ENCODE measurements at places on chromosomes 5 and 9. TPM values are rescaled to one million over a fixed set of nuclear protein-coding genes. Genes with fewer than 3 reads are reported as not detected.

DNA sequence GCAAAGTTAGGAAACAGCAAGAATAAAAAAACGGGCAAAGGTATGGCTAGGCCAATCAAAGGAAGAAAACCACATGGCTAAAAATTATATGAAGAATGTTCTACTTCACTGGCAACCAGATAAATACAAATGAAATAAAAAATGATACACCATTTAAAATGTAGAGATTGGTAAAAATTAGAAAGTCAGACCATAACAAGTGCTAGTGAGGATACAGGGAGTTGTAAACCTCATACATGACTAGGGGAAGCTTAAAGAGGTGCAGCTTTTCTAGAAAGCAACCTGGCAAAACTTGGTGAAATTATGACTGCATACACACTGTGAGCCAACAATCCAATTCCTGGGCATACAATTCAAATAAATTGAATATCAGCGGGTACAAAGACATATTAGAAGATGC lies 119.0 kb upstream of the LIFR start:
- DNase-seq, result no peak

- DNase-seq, result no peak
Measured at GRCh38 chr9:108083160-108083750, 593.7 kb upstream of the KLF4 start.

- DNase-seq, result no peak
Measured at GRCh38 chr9:121634329-121635261, 16.8 kb upstream of the DAB2IP start.

- DNase-seq, result peak; percentile 65
Measured at GRCh38 chr5:122515709-122516431, 203.8 kb downstream of the SNCAIP start.

DNA sequence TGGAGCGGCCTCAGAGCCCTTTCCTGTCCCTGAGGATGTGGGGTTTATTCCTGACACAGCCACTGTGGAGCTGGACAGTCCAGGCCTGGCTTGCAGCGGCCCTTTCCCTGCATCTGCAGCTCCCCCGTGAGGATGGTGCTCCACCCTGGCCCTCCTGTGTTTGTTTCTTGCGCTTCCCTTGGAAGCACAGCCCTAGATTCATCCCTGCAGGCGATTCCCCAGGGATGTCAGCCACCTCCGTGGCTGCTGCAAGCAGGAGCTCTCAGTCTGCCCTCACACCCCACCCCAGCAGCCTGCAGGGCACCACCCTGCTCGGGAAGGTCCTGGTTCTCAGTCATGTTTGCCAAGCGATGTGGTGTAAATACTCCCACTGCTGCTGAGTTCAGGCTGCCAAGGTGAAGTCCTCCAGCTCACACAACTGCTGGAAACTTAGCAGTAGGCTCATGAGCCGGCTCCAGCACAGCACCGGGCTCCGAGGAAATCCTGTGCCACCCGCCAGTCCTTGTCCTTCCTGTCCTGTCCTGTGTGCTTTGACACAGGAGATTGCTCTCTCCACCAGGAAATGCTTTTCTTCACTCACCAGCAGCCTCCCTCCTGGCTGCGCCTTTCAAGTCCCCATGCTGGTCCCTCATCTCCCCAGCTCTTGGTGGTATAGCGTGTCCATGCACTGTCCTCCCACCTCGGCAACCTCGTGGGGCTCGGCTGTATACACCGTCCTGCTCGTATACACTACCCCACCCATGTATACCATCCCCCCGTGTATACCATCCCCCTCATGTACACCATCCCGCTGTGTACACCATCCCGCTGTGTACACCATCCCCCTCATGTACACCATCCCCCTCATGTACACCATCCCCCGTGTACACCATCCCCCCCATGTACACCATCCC lies 16.2 kb downstream of the ROPN1L start:
- no peak for DNase-seq

GRCh38 chr5:141715346-141715905 lies 33.4 kb upstream of the ARAP3 start:
- DNase-seq, result no peak

GRCh38 chr5:126917918-126918614 lies 112.3 kb downstream of the MARCHF3 start:
- no peak for DNase-seq

DNA sequence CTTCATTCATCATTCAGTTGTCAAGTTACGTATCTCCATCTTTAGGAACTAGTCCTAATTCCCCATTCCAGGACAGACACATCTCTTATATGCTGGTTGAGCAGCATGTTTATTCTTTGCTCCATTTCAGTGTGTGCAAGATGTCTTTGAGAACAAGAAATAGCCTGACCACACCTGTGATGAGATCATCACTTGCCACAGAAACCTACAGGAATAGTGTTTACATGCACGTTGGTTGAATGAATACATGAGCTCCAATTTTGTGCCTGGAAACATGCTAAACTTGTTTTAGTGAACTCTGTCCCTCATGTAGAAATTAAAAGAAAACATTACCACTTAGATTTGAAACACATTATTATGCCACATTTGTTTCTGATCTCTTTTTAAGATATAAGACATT lies 489.1 kb downstream of the CDH18 start:
- no peak for DNase-seq

DNA sequence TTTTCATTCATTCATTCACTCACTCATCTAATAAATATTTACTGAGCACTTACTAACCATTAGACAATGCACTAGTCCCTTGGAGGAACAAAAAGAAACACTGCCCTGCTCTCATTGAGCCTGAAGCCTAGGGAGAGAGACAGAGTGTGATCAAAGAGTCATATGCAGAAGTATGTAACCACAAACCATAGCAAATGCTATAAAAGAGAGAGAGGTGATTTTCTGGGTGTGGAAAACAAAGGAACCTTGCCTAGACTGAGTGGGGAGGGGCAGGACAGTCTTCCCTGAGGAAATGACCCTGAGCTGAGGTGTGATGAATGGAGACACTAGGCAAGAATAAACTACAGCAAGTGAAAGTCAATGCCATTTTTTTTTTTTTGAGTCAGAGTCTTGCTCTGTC lies 10.8 kb upstream of the ADRA1B start:
- DNase-seq, result no peak

- no peak for DNase-seq
Measured at GRCh38 chr5:57211039-57211438, 37.2 kb downstream of the GPBP1 start.

- no peak for DNase-seq
Measured at GRCh38 chr5:157290981-157291711, 25.2 kb downstream of the CYFIP2 start.

DNA sequence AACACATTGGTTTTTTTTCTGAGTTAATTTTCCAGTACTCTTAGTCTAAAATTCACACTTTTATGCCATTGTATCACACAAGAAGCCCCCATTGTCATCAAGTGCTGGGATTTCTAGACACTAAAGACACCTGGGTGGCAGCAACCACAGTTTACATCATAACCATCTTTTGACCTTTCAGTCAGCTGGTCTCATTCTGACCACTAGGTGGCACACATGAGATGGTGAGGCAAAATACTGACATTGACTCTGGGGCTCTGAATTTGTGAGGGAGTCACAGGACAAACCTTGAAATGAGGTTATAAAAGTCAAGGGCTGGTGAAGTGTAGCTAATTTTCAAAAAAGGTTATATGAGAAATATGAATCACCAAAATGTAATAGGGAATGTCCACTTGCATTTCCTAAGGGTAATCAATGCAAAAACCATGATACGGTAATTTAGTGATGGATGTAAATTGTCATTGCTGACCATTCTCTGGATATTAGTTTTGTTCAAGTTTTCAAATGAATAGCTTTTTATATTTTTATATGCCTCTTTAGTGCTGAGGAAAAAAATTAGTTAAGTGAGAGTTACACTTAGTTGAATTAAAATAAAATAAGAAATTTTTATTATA lies 229.4 kb downstream of the DMAC1 start:
- DNase-seq, result no peak

DNA sequence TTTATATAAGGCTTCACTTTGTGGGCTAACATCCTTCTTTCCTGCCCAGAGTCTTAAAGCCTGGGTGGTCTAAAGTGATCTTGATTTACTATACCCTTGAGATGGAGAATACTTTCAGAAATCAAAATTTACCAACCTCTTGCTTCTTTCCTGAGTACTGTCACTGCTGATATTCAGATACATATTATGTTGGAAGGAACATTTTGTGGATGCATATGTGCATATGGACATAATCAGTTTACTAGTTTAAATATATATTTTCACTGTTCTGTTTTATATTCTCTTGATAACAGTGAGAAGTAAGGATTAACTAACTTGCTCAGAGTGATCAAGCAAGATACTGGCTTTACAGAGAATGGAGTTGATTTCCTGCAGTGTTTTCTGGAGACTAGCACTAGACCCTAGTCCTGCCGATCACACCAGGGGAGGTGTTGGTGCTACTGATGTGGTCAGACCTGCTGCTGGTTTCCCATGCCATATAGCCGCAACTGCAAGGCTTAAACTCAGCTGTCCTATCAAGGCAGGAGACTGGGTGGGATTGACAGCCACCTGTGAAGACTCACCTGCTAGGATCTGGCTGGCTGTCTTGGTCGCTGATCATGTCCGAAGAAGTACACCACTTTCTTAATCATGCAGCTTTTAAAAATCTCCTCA lies 57.6 kb downstream of the SLF1 start:
- no peak for DNase-seq

DNA sequence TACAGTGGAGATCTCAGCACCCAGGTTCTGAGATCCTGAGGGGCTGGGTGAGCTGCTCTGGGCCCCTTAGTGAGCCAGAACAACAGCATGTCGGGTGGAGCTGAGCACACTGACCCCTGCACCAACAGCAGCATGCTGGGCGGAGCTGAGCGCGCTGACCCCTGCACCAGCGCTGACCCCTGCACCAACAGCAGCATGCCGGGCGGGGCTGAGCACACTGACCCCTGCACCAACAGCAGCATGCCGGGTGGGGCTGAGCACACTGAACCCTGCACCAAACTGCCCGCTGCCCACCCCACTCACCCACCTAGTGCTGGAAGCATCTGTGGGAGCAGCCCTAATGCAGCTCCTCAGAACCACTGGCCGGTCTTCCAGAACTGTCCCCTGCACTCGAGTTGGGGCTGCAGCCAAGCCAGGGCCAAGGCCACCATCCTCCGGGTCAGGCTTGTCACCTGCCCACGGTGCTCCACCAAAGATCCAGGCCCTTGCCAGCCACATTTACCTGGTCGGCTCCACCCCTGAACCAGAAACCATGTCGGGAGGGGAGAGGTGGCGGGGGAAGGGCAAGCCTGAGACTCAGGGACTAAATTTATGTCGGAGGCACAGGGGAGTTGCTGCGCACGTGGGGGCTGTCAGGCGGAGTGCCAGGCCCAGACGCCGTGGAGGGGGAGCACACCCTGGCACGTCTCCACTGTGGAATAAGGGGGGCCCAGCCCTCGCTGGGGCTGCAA lies 80.3 kb downstream of the ADAMTS2 start:
- DNase-seq, result no peak

GRCh38 chr5:86864051-86864450 lies 246.3 kb downstream of the COX7C start:
- peak; percentile 39 for DNase-seq

DNA sequence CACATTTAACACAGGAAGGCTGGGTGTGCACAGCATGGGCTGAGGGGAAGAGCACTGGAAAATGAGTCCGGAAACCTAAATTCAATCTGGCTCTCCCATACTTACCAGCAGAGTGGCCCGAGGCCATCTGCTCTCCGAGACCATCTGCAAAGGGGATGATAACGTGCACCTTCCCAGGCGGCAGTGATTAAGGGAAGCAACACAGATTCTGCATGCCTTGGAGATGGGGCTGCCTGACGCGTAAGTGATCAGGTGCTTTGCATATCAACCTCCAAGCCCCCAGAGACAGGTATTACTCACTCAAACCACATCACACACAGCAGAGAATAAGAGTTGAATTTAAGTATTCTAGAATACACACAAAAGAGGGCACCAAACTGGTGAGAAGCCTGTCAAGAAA lies 9.1 kb downstream of the EPB41L4B start:
- DNase-seq, result no peak

GRCh38 chr9:115121181-115121580 lies 3.2 kb upstream of the TNC start:
- DNase-seq, result no peak

GRCh38 chr9:5783982-5784381 lies 48.9 kb downstream of the ERMP1 start:
- DNase-seq, result no peak

GRCh38 chr5:155765715-155766114 lies 561.2 kb upstream of the SGCD start:
- no peak for DNase-seq

DNA sequence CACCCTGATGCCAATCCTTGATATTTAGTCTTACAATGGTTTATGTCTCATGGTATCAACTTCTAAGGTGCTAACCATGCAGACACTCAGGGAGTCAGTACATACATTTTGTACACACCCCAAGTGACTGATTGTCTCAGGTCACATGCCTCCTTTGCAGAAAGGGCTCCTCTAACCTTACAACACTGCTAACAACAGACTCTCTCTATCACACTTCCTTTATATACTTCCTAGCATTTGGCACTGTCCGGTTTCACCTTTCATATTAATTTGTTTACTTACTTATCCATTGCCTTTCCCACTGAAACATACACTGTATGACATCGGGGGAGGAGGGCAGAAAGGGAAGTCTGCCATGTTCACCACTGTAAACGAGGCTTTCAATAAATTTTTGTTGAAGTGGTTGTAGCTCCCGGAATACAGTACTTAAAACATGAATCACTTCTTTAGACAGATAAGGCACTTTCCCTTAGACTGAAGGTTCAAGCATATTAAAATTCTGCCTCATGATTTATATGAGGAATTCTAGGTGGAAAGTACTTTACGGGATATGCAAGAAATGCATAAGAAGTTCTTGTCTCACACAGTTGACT lies 20.6 kb downstream of the EMB start:
- DNase-seq, result no peak

GRCh38 chr5:163089230-163089629 lies 348.2 kb upstream of the CCNG1 start:
- no peak for DNase-seq

- DNase-seq, result no peak
Measured at GRCh38 chr5:151141535-151141934, 16.0 kb downstream of the ANXA6 start.

GRCh38 chr5:179827680-179828079 lies 7.0 kb downstream of the SQSTM1 start:
- DNase-seq, result no peak

DNA sequence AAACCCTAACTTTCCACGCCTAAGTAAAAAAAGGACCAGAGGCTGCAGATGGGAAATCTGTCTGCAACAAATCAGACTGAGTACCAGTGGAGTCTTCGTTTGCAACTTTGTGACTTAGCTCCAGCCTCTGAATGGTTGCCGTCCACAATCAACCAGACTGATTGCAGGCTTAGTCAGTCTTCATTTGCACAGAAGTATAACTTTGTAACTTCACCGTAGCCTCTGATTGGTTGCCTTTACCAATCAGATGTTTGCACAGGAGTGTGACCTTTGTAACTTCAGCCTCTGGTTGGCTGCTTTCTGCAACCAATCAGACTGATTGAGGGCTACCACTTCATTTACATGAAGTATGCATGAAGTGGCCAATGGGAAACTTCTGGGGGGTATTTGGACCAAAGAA lies 53.7 kb downstream of the TGFBR1 start:
- no peak for DNase-seq

TEK gene
- 20.3 TPM for polyA plus RNA-seq

ADGRD2 gene
- polyA plus RNA-seq, result 0.20 TPM

TUSC1 gene
- polyA plus RNA-seq, result 9.5 TPM

SLC4A9 gene
- polyA plus RNA-seq, result not detected
